ENCODE measurements at places on chromosomes 4 and X. TPM values are rescaled to one million over a fixed set of nuclear protein-coding genes. Genes with fewer than 3 reads are reported as not detected.

Gene MAGEA4
- not detected for total RNA-seq

Gene FAT1
- total RNA-seq: 35.3 TPM

Gene BST1
- 34.4 TPM for total RNA-seq

Gene ZBED1
- total RNA-seq: 31.7 TPM

Gene SPANXA2
- not detected for total RNA-seq

Gene FHDC1
- 1.5 TPM for total RNA-seq

Gene RS1
- total RNA-seq: not detected

Gene DUSP21
- not detected for total RNA-seq

Gene HS3ST1
- total RNA-seq: 4.2 TPM

Gene POF1B
- 2.0 TPM for total RNA-seq

Gene SPIN2B
- 11.4 TPM for total RNA-seq

Gene CLIC2
- total RNA-seq: 17.5 TPM

Gene DOCK11
- 80.9 TPM for total RNA-seq

Gene SLIT2
- 13.4 TPM for total RNA-seq

Gene MAGEA8
- total RNA-seq: not detected

Gene RAB41
- not detected for total RNA-seq

Gene ASB9
- 4.0 TPM for total RNA-seq

Gene VCX2
- total RNA-seq: not detected
